ENCODE measurements at places on chromosomes 12 and 14.

GRCh38 chr14:22386924-22387775, 201.9 kb downstream of the DAD1 start:
- peak; percentile 39 for DNase-seq

GRCh38 chr14:67477926-67478799, 10.4 kb downstream of the TMEM229B start:
- DNase-seq: no peak

- no peak for DNase-seq
Measured at GRCh38 chr12:46332260-46332659, 40.3 kb downstream of the SLC38A2 start.

- DNase-seq: no peak
Measured at GRCh38 chr12:3003357-3003992, 44.3 kb downstream of the TEAD4 start.

DNA sequence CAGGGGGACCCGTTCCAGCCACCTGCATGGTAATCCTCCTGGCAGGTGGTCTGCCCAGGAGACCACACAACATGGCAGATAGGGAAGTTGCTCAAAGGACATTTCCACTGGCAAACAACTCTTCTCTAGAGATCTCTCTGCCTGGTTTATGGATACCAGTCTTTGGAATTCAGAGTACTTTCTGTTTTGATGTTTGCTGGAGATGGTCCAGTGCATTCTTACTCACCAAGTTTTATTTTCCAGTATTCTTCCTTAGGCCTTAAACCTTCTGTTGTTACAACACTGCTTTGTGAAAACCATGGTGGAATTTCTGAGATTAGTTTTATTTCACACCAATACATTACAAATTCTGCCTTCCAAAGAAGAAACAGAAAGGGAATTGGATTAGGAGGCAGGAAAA, 428.3 kb downstream of the FUT8 start:
- DNase-seq: no peak

- no peak for DNase-seq
Measured at GRCh38 chr12:82425241-82425640, 66.9 kb downstream of the METTL25 start.

- DNase-seq: no peak
Measured at GRCh38 chr12:64147011-64147631, 75.0 kb downstream of the KICS2 start.

DNA sequence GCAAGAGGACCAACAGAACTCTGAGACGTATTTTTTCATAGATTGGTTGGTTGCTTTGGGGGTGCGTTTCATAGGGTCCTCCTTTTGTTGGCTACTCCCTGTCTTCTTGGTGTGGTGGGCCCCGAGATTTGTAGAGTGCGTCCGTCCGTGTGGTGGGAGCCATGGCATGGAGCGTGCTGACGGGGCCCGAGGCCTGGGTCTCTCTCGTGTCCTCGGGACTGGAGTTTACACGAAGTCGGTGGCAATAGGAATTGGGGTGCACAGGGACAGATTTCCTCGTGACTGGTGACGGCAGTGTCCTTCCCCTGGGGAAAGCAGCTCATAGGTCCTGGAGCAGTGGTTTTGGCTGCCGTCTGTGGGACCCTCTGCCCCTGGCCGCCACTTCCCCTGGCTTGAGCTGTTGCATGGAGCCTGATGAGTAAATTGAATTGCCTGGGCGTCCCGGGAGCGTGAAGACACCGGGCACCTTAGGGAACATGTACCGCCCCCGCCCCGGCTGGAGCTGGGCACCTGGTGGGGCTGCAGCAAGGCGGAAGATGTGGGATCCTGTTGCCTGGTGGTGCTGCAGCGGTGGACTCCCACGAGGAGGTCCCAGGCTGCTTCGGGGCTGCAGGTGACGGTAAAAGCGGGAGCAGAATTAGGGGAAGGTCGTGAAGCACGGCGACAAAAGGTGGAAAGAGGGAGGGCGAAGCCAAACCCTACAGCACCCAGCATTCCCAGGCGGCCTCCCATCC, 153.7 kb upstream of the ALG10B start:
- DNase-seq: no peak

DNA sequence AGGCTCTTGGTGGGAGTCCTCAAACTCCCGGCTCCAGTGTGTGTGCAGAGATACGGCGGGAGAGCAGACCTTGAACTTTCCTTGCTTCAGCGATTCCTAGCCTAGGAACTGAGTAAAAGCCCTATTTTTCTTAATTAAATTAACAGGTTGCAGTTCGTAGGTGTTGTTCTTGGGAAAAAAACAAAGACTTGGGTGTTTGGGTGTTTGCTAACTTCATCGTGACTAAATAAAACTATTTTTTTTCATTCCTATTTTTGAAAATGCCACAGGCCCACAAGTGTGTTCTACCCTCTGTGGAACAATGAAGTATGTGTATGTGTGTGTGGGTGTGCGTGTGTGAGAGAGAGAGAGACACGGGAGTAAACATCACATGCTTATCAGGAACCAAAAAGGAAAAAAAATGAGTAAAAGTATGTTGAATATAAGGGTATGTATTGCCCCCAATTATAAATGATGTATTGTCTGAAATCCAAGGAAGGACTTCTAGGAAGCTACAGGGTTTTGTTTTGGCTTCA, 651 bp downstream of the TMEM117 start:
- DNase-seq: peak; percentile 3

DNA sequence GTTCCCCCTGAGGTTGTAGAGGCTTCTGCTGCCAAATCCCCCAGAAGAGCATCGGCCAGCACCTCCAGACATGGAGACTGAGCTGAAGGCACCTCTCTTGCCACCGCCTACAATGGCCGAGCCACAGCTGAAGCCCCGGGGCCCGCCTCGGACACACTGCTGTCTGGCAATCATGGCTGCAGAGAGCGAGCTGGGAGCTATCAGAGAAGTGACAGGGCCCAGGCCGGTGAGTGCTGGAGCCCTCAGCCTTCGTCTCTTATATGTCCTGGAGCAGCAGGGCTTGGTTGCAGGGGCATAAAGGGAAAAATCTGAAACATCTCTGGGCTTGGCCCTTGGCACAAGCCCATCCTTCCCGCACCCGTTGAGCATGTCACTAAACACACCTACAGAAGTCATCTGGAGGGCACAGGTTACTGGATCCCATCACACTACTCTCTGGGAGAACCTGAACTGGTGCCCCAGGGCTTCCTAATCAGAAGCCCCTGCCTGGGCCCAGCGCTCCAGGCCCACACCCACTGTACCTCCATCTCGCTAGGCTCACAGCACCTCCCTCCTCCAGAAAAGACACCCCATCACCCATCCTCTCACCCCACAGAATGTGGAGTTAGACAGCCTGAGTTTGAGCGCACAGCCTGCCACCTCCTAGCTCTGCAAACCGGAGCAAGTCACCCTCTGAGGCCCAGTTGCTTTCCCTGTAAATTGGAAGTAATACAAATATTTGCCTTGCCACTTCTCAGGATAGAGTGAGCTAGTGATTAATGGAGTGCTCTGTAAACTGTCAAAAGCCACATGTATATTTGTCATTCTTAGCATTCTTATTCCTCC, at the start of gene KRT4:
KRT4 (minus strand) TSS at position 232 of the 825 bp plus-strand sequence; CDS start at position 174, 58 bp downstream.
- no peak for DNase-seq

GRCh38 chr14:99272899-99273765, 1.1 kb upstream of the BCL11B start:
- DNase-seq: peak; percentile 50

DNA sequence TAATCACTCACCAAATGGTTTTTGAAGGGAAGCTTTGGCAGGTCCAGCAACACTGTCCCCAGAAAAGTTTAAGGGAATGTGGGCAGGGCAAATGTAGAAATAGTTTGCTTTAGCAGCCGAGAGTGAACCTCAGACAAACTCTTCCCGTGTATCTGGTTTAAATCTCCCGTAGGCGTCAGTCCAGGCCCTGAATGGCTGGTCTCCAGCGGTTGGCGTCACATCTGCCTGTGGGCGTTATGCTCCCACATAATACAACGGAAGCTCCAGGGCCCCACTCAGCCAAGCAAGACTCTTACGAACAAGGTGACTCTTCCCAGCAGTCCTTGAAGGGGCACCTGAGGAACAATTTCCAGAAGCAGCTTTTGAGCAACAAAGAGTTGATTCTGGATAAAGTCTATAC, 942 bp downstream of the ZC2HC1C start:
- no peak for DNase-seq

- DNase-seq: no peak
Measured at GRCh38 chr12:107033758-107034739, 47.1 kb upstream of the MTERF2 start.

DNA sequence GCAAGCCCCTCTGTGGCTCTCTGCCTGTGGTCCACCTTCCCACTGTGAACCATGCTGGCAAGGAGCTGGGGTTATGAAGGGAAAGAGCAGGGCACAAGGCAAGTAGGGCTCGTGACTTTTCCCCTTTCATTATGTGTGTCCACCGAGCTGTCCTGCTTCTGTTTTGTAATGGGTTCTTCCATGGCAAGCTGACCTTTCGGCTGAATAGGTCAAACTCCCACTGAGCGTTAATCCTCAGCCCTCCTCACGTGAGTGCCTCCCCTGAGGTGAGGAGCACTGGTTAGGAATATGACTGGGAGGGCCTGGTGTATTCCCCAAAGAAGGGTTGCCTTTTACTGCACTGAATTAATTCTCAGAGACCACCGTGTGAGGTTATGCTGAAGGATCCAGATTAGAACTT, 424.3 kb downstream of the NPAS3 start:
- DNase-seq: no peak

GRCh38 chr12:111192647-111193046, 176.2 kb downstream of the PHETA1 start:
- DNase-seq: no peak

DNA sequence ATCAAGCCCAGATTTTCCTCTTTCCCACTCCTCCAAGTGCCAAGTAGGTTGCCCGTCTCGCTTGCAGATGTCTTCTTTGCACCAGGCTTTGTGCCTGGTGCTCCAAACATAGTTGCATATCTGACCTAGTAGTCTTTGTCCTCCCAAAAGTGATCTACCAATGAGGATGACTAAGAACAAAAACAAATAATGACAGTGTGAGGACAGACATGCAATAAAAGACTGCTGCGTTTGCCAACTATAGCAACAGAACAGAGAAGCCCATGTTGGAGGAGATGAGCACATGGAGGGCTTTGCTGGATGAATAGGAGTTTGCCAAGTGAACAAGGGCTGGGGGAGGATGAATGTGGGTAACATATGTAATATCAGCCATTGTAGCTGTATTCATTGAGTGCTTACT, 15.6 kb downstream of the DTX1 start:
- no peak for DNase-seq

DNA sequence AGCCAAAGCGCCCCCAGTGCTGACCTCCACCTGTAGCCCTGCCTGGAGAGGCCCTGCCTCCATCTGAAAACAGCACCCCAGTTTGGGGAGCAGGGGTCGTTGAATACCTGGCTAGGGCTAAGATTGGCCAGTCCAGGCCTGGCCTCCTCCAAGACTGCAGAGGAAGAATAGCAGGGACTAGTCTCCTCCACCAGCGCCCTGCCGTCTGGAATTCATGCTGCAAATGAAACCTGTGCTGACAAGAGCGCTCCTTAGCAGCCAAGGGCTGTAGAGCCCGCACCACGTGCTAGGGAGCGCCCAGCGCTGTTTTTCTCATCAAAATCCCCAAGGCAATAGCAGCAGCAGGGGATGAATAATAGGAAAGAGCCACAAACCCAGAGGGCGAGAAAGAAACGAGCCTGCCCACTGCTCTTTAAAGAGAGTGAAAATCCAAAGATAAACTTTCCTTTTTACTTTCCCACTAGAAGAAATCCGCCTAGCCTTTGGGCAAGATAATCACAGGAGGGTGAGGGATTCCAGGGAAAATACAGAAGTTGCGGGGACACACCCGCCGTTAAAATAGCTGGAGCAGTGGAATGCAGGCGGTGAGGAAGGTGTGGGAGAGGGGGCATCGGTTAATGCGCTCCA, 3.3 kb downstream of the COL2A1 start:
- no peak for DNase-seq

- no peak for DNase-seq
Measured at GRCh38 chr14:69586404-69586803, 11.7 kb upstream of the CCDC177 start.

DNA sequence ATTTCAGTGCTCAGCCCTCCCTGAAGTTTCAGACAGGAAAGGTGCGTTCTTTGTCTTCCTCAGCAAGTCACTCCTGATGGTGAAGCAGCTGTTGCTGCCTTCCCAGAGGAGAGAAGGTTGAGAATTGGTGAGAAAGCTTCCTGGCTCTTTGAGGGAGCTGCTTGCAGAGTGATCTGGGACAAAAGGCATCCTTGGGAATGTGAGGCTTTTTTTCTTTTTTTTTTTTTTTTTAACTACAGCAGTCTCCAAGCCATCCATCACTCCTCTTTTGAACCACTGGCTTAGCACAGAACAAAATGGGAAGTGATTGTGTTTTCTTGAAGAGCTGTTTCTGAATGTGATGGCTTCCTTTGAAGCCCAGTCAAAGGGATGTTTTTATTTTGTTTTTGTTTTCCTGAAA, 120.4 kb upstream of the LRIG3 start:
- DNase-seq: no peak

GRCh38 chr12:41213107-41213506, 25.0 kb downstream of the PDZRN4 start:
- no peak for DNase-seq

DNA sequence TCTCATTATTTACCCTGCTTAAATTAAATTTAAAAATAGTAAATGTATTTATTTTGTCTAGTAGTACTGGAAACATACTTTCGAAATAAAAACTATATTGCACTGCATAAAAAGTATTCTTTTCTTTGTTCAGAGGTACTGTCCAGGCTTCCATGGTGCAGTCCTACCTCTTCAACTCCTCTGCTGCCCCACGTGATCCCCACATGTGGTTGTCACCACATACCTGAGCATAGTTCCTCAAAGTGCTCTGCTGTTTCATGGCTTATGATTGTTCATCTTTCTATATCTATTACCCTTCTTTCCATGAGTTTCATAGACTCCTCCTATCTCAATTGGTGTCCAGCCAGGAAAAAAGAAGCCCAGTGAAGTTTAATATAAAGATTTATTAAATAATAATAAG, 317.5 kb upstream of the OR4E1 start:
- DNase-seq: no peak

- DNase-seq: no peak
Measured at GRCh38 chr12:112175361-112176155, 50.2 kb downstream of the TRAFD1 start.

DNA sequence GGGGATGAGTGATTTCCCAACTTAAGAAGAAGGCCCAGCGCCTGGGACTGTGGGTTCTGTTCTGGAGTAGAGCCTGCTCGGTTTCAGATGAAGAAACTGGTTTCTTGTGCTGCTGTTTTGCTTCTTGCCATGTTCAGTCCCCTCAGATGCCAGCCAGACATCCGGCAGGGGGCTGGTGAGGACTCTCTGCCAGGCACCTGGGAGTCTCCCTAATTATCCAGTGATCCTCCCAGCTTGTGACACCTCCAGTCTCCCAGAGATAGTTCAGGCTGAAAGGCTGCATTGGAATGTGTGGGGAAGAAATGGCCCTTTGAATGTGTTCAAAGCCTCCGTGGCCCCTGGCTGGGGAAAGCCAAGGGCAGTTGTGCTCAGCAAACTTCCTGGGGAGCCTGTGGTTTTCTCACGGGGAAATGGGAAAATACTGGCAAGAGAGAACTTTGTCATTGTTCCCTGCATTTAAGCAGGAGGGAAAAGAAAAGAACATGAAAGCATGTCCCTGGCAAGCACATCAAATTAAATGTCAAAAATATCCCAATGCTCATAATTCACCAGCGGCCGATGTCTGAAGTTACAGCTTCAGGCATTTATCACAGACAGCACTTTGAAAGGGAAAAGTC, 8.5 kb upstream of the SERPINA12 start:
- DNase-seq: no peak

All from CD4-positive, alpha-beta T cell treated with Interferon alpha-2 for 1 hour (primary cell).